GM04504 (cell line): ENCODE measurements at places on chromosomes 7 and 10.

- DNase-seq = no peak
Measured at GRCh38 chr7:70093205-70093904, 495.1 kb downstream of the AUTS2 start.

DNA sequence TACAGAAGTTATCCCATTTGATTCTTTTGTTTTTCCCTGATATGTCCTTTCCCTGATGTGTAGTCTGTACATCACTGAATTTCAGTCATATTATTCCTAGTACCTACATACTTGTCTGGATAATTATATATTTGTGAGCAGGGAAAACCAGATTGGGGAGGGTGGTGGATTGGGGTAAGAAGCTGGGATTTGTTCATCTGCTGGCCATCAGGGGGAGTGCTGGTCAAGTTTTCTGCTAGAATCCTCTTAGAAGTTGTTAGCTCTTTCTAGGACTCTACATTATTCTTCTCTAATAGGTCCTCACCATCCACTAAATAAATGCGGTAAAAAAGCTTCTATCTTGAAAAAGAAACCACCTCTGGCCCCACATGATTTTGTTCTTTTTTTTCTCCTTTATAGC, 232.7 kb upstream of the TAC1 start:
- DNase-seq = no peak

- DNase-seq = no peak
Measured at GRCh38 chr10:114329634-114330365, 74.5 kb downstream of the AFAP1L2 start.

GRCh38 chr10:118449521-118449920, 107.4 kb upstream of the FAM204A start:
- DNase-seq = no peak

DNA sequence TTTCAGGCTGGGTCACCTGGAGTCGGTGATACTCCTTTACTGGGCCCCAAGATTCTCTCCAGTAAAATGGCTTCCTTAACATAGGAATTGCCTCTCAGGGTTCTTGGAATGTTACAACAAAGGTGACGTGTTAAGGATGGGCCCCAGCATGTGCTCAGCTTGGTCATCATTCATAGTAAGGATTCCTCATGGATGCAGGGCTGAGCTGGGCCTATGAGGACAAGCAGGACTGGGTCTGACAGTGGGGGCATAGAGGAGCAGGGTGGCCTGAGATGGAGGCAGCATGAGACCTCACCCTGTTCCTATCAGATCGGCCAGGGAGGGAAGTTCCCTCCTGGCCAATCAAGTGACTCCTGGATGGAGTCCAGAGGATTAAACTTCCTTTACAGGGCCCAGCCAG, 12.8 kb upstream of the MBL2 start:
- no peak for DNase-seq

- no peak for DNase-seq
Measured at GRCh38 chr7:118182593-118183427, 1.2 kb upstream of the LSM8 start.

DNA sequence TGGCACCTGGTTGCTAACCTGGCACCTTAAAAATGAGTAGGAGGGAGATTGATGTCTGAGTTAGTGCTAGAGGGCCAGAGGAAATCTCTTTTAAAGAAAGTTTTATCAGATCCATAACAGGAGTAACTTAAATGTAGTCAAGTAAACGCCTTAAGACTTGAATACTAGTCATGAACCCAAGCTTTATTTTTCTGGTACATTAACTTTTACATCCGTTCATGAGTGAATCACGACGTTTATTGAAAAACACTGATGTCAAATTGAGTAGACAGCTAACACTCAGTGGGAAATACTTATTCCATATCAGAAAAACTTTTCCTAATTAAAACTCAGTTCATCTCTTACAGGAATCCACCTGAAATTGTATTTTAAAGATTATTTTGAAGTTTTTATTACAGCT, 6.9 kb upstream of the LAMB1 start:
- DNase-seq = no peak

- DNase-seq = no peak
Measured at GRCh38 chr7:9981742-9982349, 991.8 kb upstream of the PHF14 start.

- DNase-seq = no peak
Measured at GRCh38 chr10:78185693-78186055, 152.0 kb downstream of the RPS24 start.

- DNase-seq = no peak
Measured at GRCh38 chr10:123744224-123744536, 78.0 kb downstream of the GPR26 start.
